Omental fat pad (tissue), 4 donors: ENCODE measurements at places on chromosomes 6 and 20.

DNA sequence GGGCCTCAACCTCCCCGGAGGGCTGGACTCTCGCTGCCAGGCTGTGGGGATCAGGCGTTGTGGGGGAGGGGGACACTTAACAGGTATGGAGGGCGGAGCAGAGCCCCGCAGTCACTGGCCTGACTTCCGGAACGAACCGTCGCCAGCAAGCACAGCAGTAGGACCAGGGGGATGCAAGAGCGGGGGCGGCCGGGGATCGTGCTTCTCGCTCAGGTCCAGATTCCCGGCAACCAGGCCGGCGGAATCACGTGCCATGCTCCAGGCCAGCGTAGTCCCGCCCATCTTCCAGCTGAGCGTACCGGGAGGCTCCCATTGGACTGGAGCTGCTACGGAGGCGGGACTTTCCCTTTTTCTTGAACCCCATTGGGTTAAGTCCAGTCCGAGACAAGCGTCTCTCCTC is 10.0 kb upstream of the POU5F1 start:
- peak; percentile 43 for DNase-seq

DNA sequence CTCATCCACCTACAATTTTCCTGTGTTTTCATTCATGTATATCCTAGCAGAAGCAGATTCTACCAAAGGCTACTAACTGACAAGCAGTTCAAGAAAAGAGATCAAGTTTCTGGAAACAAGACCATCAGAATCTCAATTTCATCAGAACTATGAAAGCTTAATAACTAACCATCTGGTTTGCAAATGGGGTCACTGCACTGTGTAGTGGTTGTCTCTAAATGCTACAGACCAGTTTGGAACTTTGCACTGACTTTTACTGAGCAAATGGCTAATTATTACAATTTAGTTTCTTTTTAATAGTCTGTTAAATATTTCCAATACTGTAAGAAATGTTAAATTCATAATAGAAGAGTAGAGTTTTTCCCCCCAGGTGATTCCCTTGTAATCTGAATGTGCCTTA is 64.5 kb downstream of the REPS1 start:
- DNase-seq = no peak

DNA sequence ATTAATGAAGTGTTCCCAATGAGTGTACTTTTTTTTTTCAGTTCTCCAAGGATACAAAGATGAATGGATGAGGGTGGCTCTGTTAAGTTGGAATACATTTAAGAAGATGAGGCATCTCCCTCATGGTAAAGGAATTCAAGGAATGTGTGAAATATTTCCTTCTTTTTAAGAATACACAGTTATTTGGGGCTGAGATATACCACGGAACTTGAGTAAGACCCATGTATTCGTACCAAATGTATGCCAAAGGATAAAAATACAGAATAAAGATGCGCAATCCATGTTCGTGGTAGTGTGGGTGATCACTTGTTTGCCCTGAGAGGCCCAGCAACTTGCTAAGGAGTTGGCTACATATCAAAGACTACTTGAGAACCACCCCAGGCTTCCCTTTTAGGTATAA is 164.2 kb upstream of the TCF21 start:
- DNase-seq = no peak

- no peak for DNase-seq
Observed at GRCh38 chr6:25387911-25388310, 108.7 kb downstream of the CARMIL1 start.

DNA sequence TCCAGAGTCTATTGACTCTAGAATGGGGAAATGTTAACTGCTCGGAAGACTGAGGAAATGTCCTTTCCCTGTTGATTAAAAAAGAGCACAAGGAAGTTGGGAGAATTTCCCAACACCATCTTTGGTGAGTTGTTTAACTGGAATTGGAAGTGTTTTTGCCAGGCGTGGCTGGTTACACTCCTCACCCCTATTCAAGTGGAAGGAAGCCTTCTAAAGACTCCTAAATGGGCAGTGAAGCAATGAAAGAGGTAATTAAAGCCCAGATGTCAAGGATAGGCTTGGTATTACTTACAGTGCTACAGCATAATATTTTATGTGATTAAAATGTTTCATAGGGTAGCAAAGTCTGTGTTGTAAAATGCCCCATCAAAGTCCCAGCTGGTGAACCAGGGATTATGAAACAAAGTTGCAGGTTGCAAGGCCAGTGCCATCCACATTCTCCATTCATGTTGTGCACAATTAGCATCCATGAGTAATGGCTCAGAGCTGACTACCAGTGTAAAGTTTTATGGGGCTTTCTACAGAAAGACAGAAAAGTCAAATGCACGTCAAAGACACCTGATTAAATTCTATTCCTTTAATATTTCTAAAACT is 52.6 kb downstream of the BTBD3 start:
- no peak for DNase-seq

GRCh38 chr6:7267466-7268091 is 45.4 kb downstream of the SSR1 start:
- DNase-seq = peak; percentile 55

GRCh38 chr20:62430311-62430853 is 3.0 kb upstream of the RBBP8NL start:
- no peak for DNase-seq

GRCh38 chr20:55472704-55473103 is 532.6 kb downstream of the CBLN4 start:
- no peak for DNase-seq

DNA sequence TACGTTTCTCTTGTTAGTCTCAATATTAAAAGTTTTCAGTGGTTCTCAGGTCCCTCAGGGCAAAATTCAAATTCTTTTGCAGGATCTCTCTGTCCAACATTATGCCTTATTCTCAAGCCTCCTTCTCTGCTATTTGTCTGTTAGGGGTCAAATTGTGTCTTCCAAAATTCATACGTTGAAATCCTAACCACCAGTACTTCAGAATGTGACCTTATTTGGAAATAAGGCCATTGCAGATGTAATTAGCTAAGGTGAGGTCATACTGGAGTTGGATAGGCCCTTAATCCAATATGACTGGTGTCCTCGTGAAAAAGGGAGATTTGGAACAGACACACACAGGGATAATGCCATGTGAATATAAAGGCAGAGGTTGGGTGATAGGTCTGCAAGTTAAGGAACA is 64.1 kb upstream of the ADGRF1 start:
- no peak for DNase-seq

GRCh38 chr20:47541355-47541922 is 39.8 kb downstream of the NCOA3 start:
- no peak for DNase-seq

GRCh38 chr6:78476561-78476960 is 390.8 kb upstream of the IRAK1BP1 start:
- DNase-seq = no peak

GRCh38 chr6:11460001-11460668 is 77.4 kb upstream of the TMEM170B start:
- no peak for DNase-seq

DNA sequence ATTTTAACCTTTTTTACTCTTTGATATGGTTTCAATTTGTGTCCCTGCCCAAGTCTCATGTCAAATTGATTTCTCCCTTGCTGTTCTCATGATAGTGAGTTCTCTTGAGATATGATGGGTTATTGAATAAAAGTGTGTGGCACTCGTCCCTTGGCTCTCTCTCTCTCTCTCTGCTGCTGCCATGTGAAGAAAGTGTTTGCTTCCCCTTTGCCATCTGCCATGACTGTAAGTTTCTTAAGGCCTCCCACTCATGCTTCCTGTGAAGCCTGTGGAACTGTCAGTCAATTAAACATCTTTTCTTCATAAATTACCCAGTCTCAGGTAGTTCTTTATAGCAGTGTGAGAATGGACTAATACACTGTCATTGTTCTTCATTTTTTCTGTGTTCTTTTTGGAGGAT is 48.5 kb downstream of the LIN28B start:
- DNase-seq = no peak

DNA sequence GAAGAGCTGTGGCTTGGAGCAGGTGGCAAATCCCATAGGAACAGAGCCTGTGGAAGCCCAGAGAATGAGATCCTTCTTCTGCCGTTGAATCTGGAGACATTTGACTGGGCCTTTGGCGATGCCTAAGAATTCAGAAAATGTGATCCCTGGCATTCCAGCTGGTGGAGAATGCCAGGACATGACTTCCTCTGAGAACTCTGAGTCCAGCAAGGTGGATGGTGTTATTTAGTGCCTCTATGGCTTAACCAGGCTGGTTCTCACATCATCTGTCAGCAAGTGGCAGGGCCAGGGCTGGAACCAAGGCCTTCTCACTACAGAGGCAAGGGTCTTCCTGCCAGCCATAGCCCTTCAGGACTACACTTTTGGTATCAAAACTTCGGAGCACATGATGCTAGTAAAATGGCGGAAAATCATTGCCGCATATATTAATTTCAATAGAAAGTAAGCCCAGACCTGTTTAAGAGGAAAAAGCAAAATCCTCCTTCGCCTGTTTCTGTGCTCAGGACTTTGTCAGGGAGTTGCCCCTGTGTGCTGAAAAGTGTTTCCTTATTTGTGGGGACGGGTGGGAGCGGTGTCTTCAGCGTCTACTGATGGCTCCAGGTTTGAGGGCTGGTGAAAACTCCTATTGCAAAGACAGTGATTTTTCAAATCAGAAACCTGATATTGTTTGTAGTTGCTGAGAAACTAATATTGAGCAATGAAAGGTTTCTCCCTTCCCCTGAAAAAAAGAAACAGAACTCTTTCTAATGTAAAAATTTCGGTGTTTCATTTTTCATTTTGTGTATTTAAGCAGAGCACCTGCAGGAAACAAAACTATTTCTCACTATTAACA is 23.9 kb downstream of the DUSP22 start:
- peak; percentile 17 for DNase-seq

DNA sequence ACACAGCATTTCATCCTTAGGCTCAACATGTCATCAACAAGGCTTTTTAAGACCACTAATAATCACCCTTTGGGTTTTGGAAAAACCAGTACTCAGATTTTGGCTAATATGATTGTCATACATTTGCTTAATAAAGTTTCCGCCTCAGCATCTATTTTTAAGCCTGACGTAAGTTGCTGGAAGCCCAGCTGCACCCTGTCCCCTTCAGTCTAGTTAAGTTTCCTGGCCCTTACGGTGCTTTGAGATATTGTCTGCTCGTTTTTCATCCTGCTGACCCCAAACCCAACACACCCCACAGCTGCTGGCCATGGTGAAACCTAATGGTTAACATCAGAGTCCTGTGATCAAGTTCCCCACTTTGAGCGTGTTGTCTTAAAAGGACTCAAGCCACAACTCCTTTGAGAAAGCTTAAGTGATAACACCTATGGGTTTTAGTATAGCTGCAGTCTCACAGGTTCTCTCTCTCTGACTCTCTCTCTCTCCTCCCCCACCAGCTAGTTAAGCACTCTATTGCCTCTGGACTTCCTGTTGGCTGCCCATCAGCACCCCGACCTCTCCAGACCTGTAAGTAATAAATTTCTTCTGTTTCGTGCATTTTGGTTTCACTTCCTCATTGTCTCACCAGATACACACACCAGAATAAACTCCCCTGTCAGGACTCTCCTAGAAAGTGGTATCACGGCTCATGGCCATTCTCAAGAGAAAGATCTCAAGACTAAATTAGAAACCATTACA is 802.0 kb downstream of the C6orf118 start:
- DNase-seq = no peak

- no peak for DNase-seq
Observed at GRCh38 chr6:135117413-135117968, 62.9 kb upstream of the HBS1L start.

- DNase-seq = no peak
Observed at GRCh38 chr6:151683381-151683780, 124.1 kb upstream of the ESR1 start.

DNA sequence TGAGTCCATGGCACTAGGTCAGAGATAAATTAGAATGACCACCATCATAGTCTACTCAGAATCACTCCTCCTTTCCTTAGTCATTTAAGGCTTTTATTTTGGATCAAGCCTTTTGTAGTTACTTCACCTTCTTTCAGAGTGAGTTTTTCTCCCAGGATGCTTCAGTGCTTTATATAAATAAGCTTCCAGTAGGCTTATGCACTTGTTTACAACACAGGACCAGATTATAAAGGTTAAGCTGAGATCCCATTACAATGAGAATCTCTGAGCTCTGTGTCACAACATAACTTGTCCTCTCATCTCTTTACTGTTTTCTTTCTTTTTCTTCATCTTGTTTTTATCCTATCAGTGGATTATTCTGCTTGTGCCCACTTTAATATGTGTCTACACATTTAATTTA is 47.9 kb downstream of the CEP57L1 start:
- DNase-seq = no peak

- DNase-seq = no peak
Observed at GRCh38 chr6:156348849-156349248, 428.3 kb upstream of the ARID1B start.

DNA sequence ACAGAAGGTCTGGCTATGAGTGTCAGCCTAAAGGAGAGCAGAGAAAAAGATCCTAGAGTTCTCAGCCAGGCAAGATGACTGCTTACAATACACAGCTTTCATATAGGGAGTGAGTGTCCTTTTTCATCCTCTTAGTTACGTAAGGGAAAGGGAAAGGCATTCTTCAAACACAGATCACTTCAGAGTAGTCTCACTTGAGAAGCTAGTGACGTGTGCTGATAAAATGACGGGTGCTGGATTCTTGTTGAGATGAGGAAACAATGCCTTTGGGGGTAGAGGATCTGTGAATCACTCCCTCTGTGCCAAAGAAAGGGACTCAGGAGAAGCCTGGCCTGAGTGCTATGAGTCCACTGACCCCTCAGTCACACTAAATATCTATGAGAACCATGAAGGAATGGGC is 117.3 kb downstream of the QRSL1 start:
- DNase-seq = no peak

DNA sequence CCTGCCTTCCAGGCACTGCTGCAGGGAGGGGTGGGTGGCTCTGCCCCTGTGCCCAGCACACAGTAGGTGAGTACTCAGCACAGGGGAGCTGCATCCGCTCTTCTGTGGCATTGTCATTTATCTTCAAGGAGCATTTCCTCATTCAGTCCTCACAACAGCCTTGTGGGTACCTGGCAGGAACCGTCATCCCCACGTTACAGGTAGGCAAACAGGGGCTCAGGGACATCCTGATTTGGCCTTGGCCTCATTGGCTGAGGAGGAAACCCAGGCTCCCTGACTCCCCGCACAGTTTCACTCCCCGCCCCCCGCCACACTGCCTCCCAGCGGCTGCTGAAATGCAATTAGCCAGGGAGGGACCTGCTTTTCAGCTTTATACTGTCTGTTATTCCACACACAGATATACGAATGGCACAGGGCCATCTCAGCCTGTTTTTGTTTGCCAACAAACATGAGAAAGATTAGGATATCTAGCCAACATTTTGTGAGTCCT is 24.2 kb upstream of the PNPLA1 start:
- no peak for DNase-seq

DNA sequence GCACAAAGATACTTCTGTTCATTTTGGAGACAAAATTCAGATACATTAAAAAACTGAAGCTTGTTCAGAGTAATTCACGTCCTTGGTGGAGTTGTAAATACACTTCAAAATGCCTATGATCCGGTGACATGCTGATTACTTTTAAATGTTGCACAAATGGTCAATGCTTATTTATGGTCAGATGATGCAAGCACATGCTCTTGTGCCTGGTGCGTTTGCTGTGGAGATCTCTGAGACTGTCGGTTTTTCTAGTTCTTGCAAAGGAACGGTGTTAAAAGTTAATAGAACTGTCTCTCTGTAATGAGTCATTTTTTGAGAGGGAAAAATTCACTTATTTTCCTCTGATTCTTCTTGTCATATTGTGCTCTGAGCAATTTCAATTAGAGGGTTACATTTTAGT is 45.2 kb upstream of the EDN3 start:
- DNase-seq = no peak
